ENCODE measurements at places on chromosomes 5 and 9.
A peak's percentile ranks its signal among the peaks of the same experiment; 100 is the strongest.

DNA sequence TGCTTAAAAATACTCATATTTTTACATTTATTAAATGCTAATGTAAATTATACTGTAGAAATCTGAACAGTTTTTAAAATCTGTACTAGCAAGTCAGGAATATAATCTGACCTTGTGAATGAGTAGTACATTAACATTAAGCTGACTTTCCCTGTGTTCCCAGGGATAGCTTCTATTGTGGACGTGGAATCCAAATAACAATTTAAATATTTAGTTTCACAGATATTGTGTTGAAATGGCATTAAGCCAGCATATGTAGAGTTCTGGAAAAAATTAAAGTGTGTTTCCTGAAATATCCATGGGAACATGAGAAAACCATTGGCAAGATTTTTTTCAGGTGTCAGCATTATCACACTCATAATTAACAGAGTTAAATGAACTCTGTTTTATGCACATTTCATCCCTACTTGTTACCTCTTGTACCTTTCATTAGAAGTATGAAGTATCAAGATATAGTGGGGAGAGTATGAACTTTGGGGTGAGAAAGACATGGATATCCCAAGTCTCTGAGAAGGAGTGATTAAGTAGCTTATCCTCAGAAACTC, 5.7 kb downstream of the RABGAP1 start:
- DNase-seq = no peak

DNA sequence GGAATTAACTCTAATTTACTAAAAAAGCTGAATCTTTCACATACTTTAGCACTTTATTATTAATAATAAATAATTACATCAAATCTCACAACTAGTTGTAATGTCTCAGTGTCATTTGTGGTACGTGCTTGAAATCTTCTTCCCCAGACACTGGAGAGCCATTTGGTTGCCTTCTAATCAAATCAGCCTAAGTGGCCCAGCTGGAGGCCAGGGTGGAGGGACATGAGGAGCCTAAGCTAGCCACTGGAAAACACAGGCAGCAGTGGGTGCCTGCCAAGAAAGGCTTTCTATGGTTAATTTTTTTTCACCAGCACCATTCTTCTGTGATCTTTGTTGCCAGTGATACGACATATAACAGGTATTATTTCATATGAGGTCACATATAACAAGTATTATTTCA, 117.0 kb downstream of the ERCC6L2 start:
- DNase-seq = peak; percentile 77

GRCh38 chr9:78009186-78009585, 22.4 kb downstream of the GNAQ start:
- no peak for DNase-seq

DNA sequence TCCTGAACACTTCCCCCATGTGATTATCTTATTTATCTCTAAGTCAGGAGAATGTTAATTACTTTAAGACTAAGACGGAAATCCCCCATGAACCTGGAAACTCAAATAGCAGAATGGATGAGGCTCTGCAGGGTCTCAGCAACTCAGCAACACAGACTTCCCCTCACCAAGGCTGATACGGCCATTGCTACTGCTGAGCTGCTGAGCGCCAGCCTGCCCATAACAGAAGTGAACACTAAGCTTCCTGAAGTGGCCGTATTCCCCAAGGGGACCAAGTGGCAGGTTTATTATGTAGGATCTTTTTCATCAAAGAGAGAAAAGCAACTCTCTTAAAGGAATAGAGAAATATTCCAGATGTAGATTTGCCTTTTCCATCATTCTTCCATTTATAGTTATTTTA, 311.1 kb downstream of the RFX3 start:
- DNase-seq = no peak

- DNase-seq = no peak
Observed at GRCh38 chr9:89839952-89840351, 235.1 kb downstream of the GADD45G start.

GRCh38 chr5:24141046-24141445, 503.7 kb downstream of the CDH10 start:
- no peak for DNase-seq

GRCh38 chr5:142901476-142902185, 131.5 kb downstream of the ARHGAP26 start:
- no peak for DNase-seq

DNA sequence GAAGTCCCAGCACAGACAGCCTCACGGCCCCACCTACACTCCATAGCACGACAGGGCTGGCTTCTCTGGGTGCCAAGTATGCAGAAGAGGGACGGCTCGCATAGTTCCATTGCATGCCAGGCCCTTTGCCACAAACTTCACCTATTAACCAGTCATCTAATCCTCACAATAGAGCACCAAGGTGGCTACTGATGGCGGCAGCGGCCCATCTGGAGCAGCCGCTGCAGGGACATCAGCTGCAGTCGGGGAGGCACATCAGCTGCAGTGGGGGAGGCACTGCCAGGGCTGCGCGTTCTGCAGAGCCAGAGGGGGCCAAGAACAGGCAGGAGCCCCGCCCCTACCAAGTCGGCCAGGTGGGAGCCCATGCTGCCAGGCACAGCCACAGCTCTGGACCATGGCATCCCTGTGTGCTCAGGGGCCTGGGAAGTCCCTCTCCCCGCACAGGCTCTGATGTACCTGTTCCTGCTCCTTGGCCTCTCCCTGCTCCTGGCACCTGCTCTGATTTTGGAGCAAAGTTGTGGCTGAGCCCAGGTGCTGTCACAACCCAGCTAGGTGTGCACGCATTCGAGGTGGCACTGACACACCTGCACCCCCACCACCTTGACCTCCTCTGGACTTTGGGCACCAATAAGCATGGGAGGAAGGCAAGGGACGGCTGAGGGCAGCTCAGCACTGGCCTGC, 61.5 kb upstream of the SYNPO start:
- DNase-seq = no peak

- DNase-seq = no peak
Observed at GRCh38 chr5:60887746-60888145, 43.7 kb upstream of the ELOVL7 start.

DNA sequence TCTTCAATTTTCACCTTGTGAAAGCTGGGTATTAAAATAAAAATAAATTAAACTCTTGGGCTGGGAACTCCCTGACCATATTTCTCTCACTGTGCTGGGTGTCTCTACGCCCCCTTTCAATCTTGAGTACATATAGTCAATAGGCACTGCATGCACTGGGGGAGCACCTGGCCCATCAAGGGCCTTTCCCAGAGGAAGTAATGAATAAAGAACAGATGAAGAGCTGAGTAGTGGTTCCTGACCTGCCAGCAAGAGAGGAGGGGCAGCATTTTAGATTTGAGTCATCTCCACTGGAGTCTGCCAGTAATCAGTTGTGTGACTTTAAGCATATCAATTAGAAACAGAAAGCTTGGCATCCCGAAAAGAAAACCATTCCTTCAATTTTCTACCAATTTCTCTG, 6.2 kb downstream of the MAPKAP1 start:
- no peak for DNase-seq

GRCh38 chr9:36728651-36729520, 156.2 kb downstream of the MELK start:
- peak; percentile 92 for DNase-seq

- DNase-seq = peak; percentile 60
Observed at GRCh38 chr9:33884856-33885701, 68.1 kb downstream of the UBE2R2 start.

- DNase-seq = no peak
Observed at GRCh38 chr5:166648736-166649135, 1642.7 kb upstream of the WWC1 start.

GRCh38 chr9:94908583-94909249, 182.2 kb downstream of the AOPEP start:
- DNase-seq = peak; percentile 57

GRCh38 chr5:174721530-174722432, 2.6 kb upstream of the MSX2 start:
- no peak for DNase-seq

GRCh38 chr9:33198165-33198564, 31.0 kb upstream of the B4GALT1 start:
- no peak for DNase-seq

- DNase-seq = no peak
Observed at GRCh38 chr9:71144495-71144894, 23.1 kb upstream of the TRPM3 start.

DNA sequence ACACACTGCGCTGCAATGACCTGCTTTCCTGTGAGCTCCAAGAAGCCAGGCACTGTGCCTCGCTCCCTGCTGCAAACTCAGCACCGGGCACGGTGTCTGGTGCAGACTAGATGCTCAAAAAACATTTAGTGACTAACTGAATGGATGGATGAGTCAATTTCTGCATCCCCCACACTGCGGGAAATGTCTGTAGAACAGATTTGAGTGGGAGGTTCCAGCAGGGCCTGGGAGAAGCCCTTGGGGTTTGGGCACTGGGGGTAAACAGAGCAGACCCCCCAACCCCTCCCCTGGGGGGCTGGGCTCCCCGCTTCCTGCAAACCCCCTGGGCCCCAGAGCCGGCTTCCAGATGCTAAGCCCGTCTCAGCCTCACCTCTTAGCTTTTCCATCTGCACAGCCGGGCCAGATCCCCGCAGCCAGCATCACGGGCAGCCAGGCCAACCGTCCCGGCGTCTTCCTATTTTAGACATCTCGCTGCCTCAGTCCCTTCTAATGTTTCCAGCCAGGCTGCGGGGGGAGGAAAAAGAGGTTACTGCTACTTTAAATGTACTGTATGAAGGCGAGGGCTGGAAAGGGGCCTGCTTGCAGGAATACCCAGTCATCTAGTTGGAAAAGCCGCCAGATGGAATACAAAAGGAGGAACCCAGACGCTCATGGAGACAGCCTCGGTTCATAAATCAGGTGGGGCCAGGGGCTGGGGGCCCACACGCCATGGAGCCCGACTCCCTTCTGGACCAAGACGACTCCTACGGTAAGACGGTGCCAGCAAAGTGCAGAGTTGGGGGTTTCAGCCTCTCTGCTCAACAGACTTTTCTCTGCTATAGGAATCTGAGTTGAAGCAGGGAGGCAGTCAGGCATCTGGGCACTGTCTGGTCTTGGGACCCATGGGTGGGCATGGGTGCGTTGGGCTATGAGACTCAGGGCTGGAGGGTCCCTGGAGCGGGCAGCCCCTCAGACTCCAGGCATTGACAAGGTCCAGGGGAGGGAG, 67.1 kb upstream of the GGTA1 start:
- DNase-seq = peak; percentile 52

DNA sequence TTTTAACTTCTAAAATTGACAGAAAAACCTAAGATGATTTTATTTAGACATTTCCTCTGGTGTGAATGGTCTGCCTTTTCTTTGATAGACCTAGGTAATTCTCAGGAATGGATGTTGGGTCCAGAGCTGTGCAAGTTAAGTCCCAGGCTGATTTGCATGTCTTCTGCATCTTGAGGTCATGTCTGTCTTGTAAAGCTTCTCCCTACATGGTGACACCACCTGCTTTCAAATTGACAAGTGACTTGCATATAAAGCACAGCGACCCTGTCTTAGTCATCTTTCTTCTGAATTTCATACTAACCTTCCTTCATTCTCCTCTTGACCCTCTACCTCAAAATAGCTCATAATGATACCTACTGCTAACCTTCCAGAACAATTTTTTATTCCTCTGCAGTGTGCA, 29.2 kb downstream of the OSTF1 start:
- no peak for DNase-seq

DNA sequence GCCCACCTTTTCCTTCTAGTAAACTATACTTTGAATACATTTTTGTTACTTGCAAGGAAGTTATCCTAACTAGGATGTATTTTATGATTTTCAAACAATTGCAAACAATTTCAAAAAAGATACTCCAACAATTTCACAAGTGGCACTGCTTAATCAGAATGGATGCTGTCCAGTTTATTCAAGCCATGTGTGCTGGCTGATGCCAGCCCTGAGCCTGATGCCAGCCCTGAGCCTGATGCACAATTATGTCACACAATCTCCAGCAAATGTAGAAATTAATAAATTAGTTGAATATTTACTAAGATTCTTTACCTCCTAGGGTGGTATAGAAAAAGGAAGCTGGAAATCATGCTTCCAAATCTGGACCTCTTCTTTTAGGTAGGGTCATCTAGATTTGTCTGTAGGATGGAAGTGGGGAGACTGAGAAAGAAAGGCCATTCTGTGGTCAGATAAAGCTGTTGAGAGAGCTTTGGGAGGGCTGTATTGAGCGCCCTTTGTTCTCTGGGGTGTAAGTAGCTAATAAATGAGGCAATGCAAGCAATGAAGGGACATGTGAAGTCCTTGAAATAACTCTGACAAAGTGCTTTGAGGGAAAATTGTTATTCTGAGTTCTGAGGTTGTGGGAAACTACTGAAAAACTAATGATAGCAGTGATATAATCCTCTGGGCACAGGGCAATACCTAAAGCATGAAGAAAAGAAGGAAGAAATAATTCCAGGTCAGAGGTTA, 5.8 kb upstream of the C6 start:
- DNase-seq = no peak

- no peak for DNase-seq
Observed at GRCh38 chr9:106874652-106875051, 11.7 kb downstream of the ZNF462 start.

DNA sequence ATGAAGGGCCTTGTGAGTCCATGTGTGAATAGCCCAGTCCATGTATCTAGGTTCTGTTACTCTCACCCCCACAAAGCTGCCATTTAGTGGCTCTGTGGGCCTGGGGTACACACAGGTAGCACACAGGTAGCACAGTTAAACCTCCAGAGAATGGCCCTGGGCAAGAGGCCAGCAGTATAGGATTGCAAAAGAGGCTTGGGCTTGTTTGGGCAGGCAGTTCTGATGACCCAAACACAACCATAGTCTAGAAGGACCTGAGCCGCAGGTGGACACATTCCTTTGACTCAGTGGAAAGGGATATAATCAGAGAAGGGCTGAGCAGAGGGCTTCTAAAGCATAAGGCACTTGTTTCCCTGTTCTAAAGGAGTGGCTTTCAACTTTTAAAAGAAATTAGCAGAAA, 326.8 kb upstream of the SGCD start:
- DNase-seq = no peak

Measured in BE2C (cell line).